ENCODE measurements at places on chromosomes 5 and 9.

DNA sequence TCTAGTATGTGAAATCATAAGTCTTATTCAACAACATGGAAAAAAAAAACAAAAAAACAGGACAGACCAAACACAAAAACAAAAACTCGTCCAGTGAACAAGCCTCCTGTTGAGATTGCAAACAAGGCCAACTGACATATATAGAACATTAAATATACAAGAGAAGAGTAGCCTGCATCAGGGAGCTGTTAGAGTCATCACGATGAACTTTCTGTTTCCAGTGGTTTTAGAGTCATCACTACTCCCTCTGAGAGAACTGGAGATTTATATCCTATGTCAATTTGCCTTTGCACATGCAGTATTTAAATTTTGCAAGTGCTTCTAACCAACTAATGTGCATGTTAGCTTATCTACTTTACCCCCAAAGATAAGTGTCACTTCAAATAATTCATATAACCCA is 9.9 kb downstream of the SNCAIP start:
- DNase-seq: no peak

- DNase-seq: no peak
Measured at GRCh38 chr5:73437101-73437776, 11.3 kb downstream of the FOXD1 start.

DNA sequence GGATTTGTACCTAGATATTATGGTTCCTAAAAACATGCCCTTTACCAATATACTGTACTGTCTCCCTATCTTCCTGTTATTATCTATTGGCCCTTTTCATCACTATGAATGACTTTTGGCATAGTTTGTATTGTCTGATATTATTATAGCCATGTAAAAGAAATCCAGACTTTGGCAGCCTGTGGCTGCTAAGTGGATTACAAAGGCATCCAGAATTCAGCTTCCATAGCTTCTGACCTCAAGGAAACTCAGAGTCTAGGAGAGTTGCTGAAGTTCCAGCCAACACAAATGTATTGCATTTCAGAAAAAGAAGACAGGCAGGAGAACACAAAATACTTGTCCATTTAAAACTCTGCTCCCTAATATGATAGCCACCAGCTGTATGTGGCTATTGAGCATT is 319.2 kb upstream of the MPDZ start:
- no peak for DNase-seq

GRCh38 chr5:59236986-59237385 is 654.1 kb downstream of the RAB3C start:
- no peak for DNase-seq

- DNase-seq: no peak
Measured at GRCh38 chr9:109440117-109440515, 58.0 kb downstream of the PTPN3 start.

- no peak for DNase-seq
Measured at GRCh38 chr9:93505541-93506132, 52.3 kb upstream of the FAM120AOS start.

DNA sequence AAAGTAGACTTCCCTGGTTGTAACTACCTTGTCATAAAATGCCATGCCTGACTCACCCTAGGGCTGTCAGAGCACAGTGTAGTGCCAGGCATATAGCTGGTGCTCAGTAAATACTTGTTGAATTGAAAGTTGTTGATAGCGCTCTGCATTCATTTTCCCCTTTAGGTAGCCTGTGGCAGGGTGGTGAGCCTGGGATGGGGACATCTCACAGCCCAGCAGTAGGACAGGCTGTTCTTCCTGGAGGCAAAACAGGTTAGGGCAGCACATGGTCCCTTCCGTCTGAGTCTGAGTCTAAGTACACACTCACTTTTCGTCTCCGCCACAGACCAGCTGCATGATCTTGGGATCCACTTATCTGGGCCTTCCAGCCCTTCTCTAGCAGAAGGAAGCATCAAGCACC is 401.9 kb downstream of the ZSWIM6 start:
- no peak for DNase-seq

GRCh38 chr5:140800816-140801493 is at the start of gene PCDHA3:
Gene PCDHA3 (plus strand): TSS chr5:140801057.
- no peak for DNase-seq

DNA sequence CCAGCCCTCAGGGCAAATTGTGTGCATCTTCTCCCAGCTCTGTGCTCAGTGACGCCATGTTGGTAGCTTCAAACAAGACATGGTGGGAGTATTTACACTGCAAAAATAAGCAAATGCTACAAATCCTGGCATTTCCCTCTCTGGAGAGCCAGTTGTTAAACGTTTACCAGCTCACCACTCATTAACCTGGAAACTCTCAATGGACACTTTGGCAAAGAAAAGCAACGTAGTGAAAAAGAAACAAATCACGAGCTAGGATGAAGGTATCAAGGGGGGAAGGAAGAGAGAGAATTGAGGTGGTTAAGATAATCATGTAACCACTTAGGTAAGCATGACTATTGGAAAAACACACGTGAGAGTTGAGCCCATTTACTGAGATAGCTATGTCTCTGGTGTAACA is 72.5 kb downstream of the MRPS30 start:
- DNase-seq: no peak
